Hematopoietic multipotent progenitor cell treated with erythropoietin and hydrocortisone succinate and interleukin-3 and kit ligand, for 17 days (in vitro differentiated cells): ENCODE measurements at places on chromosomes 7 and 10.

DNA sequence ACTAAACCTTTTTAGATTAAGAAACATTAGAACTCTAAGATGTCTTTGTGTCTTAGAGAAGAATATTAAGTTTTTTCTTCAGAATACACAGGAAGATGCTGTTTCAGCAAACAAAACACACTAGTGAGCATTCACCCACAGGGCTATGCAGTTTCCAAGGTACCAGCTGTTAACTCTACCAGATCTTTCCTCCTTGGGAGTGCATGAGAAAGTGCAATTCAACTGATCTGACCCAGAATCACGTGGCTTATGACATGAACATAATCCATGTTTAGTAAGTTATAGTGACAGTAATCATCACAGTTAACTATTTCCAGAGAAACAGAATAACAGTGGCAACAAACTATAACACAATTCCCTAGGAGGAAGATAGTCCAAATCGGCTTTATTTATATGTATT, 270.7 kb downstream of the CACNA2D1 start:
- DNase-seq: no peak

DNA sequence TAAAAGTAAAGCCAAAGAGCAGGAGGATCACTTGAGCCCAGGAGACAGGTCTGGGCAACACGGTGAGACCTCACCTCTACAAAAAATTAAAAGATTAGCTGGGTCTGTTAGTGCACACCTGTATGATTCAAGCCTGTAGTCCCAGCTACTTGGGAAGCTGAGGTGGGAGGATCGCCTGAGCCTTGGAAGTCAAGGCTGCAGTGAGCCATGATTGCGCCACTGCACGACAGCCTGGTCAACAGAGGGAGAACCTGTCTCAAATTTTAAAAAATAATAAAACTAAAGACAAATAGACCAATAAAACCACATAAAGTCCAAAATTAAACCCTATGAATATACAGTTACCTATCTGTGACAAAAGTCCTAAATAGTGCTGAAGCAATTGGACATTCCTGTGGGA, 3.2 kb downstream of the LMBR1 start:
- no peak for DNase-seq

GRCh38 chr10:111249925-111250324, 173.1 kb downstream of the ADRA2A start:
- no peak for DNase-seq

- DNase-seq: no peak
Measured at GRCh38 chr7:143375298-143376034, 5.7 kb upstream of the ZYX start.

DNA sequence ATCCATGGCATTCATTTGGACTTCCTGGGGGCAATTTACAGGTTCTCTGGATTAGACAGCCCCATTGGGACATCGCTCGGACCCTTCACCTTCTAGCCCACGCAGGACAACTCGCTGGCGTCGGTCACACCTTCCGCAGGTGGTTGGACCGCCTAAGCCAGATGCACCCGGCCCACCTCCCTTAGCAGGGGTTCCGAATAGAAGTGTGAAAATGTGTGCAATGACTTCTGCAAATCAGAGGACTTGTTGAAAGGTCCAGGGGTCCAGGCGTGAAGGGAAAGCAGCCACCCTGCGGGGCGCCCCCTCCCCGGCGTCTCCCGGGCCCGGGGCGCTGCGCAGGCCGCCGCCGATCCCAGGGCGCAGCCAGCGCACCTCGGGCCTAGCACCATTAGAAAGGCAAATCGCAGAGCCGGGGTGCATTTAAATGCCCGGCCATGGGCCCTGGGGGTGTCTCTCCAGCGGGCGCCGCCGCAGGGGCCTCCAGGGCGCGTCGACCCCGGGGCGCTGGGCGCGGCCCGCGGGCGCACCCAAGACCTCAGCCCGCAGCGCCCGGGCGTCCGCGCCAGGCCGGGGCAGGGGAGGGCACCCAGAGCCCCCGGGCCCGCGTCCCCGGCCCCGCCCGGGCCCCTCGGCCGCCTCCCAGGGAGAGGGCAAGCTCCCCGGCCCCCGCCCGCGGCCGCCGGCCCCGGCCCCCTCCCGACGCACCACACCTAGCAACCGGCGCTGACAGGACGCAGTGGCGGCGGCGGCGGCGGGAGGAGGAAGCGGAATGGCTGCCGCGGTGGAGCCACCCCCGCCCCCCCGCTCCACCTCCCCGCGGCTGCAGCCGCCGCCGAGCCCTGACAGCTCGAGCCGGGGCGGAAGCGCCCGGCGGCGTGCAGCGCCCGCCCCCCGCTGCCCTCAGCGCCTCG, 1.2 kb downstream of the JAZF1 start:
- peak; percentile 79 for DNase-seq

- DNase-seq: no peak
Measured at GRCh38 chr10:65827359-65827758, 1098.5 kb upstream of the LRRTM3 start.
